Esophagus mucosa (tissue), 1 donor: ENCODE measurements at places on chromosomes 3 and 15. TPM values are rescaled to one million over a fixed set of nuclear protein-coding genes. Genes with fewer than 3 reads are reported as not detected.

- no peak for ATAC-seq
Observed at GRCh38 chr15:78345396-78346125, 5.4 kb downstream of the CRABP1 start.

The LIPC gene
- not detected for total RNA-seq

The ATP8B4 gene
- total RNA-seq = 0.56 TPM

GRCh38 chr3:176566757-176567156 is 630.5 kb downstream of the TBL1XR1 start:
- ATAC-seq = no peak

DNA sequence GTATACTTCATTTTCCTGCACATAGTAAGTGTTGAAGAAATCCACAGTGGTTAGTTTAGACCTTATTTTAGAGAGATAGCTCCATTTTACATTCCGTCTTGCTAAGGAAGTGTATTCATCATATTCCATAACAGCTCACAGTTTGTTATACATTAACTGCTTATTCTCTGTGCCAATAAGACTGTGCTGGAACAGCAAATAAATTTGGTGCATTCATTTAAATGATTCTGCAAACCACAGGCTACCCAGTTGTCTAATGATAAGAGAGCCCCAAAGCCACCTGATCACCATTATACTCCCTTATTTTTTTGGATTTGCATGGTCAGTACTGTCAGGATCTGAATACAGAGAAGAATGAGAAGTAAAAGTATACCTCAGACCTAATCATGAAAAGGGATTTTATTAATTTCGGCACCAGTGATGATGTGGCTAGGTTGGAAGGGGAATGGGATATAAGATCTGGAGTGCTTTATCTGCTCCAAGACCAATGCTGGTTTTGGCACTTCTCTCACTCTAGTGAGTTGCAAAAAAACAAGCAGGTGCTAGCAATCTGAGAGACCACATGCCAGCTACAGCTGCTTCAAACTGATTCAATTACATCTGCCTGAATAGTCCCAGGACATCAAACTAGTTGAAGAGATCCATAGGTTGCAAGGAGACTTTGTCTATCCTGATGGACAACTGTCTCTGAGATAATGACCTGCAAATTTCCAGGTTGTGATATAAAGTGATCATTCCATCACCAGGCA is 254.8 kb downstream of the ZBTB20 start:
- ATAC-seq = no peak

- no peak for ATAC-seq
Observed at GRCh38 chr3:182028081-182028480, 316.4 kb downstream of the SOX2 start.

DNA sequence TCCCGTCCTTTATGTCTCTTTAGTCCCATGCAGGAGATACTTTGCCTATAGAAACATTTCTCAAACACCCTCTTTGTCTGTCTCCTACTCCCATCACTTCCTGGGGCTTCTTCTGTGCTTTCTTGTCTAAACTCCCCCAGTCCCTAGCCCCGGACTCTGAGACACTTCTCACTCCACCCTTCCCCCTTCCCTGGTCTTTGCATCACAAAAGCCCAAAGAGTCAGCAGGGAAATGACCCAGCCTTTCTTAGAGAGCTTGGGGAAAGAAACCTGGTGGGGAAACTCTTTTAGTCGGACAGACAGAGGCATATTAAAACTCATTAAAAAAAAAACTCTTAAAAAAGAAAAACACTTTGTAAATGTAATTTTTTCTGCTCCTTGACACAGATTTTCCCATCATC is 211.2 kb downstream of the TJP1 start:
- no peak for ATAC-seq

The GOLGA8T gene
- not detected for total RNA-seq

- no peak for ATAC-seq
Observed at GRCh38 chr3:120093119-120093910, 932 bp downstream of the GSK3B start.

The BCL6 gene
- 40.1 TPM for total RNA-seq

DNA sequence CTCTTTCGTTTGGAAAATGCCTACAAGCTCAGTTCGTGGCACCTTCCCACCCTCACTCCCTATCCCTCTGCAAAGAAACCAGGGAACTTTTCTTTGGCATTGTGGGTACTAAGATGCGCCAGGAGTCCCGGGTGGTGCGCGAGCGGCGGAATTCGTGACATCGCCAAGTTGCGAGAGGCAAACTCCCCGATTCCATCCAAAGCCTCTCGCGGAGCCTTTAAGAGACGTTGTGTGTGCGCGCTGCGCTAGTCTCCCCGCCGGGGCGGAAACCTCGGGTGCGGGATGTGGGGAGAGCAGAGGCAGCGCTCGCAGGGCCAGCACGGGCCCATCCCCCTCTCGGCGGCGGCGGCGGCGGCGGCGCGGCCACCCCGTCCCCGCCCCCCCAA is 443 bp upstream of the NR2F2 start:
- ATAC-seq = peak; percentile 48

DNA sequence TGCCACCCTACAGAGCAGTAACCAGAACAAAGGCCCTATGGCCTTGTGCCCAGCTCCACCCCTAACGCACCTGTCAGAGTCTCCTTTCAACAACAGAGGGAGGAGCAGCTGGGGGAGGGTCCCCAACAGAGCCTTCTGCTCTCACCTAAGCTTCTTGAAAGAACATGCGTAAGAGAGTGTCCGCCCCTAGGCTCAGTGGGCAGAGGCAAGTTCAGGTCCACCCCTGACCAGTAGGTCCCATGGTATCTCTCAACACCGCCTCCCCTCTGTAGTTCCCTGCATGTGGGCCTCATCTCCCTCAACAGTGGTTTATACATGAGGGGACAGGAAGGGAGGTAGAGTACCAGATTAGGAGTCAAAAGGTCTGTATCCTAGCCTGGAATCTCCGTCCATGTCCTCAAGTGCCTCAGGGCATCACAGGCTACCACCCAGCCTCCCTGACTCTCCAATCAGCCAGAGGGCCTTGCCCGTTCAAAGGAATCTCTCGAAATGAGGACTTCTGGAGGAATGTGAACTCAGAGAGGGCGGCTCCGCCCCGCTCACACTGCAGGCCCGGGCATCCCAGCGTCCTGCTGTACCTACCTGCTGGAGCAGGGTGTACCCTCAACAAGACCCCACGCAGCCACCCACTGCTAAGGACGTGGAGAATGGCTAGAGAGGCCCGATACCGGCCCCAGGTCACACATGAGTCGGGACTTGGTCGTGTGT is 680 bp downstream of the POC1A start:
- peak; percentile 19 for ATAC-seq

DNA sequence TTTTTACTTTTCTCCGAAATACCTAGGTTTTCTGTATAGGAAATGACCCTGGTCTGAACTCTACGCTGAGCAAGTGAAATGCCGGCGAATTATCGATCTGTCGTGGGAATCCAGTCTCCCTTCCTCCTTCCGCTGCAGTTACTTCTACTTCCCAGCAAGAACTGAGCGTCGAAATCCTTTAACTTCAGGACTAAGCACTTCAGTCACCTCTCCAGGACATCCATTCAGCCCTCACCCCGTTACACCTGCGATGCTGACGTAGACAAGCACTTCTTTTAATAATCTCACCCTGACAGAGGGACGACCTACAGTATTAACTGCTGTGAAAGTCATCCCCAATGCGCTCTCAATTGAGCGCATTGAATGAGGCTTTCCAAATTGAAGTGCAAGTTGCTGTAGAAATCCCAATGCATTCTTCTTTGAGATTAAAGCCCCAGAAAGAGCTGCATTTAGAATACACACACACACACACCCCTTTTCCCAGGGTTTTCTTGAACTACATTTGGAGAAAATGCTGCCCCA is 1.3 kb downstream of the TOP2B start:
- no peak for ATAC-seq

GRCh38 chr3:64909757-64910467 is 222.1 kb upstream of the ADAMTS9 start:
- no peak for ATAC-seq

The ATP10A gene
- 0.44 TPM for total RNA-seq

The PDZRN3 gene
- total RNA-seq = 18.2 TPM

The SLC38A3 gene
- 0.60 TPM for total RNA-seq

DNA sequence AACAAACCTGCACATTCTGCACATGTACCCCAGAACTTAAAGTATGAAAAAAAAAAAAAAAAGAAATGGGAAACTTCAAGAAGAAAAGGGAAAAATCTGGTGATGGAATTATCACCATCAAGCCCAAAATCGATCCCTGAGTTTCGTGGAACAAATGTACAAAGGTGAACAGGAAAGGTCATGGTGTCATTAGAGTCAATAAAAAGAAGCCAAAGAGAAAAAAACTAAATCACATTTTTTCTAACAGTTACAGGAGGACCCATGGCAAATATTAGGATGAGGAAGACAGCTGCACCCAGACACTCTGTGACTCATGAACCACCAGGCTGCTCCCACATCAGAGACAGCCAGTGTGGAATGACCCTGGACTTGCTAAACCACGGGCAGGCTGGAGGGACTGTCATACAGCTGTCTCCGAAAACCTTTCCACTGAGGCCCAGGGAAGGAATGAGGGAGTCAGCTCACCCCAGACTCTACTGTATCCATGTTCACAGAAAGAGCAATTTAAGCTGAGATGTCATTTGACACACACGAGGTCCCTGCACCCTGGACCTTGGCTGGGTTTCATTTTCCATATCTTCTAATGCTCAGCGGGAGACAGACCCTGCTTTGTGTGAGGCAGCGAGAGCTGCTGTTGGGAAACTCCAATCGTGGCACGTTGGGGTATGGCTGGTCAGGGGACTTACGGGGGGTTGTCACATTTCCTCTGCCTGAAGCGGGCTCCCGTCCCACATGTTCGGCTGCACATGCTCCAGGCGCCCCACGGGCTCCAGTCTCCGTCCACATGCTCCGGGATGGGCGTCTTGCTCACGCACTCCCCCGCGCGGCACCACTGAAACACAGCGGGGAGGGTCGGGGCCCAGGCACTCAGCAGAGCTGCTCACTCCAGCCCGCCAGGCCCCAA is 210.2 kb downstream of the ADAMTS17 start:
- no peak for ATAC-seq

DNA sequence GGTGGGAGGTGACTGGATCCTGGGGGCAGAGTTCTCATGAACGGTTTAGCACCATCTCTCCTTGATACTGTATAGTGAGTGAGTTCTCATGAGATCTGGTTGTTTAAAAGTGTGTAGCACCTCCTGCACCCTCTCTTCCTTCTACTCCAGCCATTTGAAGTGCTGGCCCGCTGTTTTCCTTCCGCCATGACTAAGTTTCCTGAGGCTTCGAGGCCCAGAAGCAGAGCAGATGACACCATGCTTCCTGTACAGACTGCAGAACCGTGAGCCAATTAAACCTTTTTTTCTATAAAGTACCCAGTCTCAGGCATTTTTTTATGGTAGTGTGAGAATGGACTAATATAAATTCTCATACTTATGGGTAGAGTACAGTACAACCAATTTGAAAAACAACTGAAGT is 123.6 kb upstream of the BHLHE40 start:
- no peak for ATAC-seq

DNA sequence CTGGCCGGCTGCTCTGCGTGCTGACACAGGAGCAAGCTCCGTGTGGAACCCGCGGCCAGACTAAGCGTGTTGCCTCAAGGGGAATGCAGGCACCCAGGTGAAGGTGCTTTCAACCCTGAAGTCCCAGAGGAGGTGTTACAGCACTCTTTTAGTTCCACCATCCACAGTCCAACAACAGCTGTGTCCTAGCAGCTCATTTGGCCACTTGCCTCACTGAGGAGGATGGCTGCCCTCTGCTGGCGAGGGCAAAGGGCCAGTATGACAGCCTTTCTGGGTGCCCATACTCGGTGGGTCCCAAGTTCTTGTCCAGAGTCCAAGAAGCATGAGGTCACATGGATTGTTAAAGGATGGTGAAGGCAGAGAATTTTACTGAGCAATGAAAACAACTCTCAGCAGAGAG is 87.8 kb downstream of the C3orf85 start:
- no peak for ATAC-seq

DNA sequence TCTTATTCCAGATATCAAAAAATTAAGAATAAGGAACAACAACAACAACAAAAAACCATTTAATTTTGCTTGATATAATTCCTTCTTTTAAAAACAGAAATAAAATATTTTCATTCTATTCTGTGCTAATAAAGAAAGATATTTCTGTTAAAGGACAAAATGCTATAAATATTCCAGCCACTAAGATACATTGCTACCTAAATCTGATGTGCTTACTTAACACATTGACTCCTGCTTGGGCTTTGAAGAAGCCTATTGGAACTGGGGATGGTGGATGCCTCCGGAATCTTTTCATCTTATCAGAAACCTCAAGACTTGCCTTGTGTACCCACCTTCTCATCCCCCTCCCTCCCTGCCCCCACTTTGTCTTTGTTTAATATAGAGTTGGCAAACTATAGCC is 320.2 kb downstream of the MEX3B start:
- ATAC-seq = no peak

The DPPA2 gene
- total RNA-seq = not detected

The PLD1 gene
- total RNA-seq = 74.3 TPM

GRCh38 chr3:53773611-53774368 is 72.4 kb downstream of the CHDH start:
- ATAC-seq = no peak

The SLITRK3 gene
- total RNA-seq = 0.16 TPM

The EFCC1 gene
- 0.20 TPM for total RNA-seq

DNA sequence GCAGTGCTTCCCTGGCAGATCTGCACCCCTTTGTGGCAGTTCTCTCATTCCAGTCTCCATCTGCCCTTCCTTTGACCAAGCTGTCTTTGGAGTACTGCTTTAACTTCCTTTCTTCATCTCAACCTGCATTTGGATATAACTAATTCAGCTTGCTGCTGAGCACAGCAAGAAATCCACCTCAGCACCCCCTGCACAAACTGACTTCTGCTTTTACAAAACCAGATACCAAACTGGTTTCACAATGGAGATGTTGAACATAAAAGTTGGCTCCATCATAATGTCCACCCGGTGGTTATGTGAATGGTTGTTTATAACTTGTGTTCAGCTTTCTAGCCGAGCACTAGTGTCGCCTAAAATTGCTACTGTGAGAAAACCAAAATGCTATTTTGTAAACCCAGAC is 341.1 kb upstream of the SEMA6D start:
- no peak for ATAC-seq

GRCh38 chr3:98504539-98504938 is 7.1 kb downstream of the OR5K2 start:
- ATAC-seq = no peak

GRCh38 chr3:149167898-149168297 is 38.5 kb downstream of the HPS3 start:
- no peak for ATAC-seq

DNA sequence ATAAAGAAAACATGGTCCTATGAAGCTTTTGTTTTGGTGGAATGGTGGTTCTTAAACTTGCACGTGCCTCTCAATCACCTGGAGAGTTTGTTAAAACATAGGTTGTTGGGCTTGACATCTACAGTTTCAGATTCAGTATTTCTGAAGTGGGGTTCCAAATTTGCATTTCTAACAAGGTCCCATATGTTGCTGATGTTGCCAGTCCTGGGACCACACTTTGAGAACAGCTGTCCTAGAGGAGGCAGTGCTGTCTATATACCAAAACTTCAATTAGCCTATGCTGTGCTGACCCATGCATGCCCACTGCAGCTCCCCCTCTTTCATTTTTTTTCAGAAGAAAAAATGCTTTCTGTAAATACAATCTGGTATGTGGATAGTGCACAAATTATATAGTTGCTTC is 31.3 kb downstream of the ALCAM start:
- no peak for ATAC-seq

- ATAC-seq = no peak
Observed at GRCh38 chr15:100686021-100686724, 83.8 kb downstream of the ASB7 start.
